NCI-H460 (cell line): ENCODE measurements at places on chromosomes 6 and 20.
A peak's percentile ranks its signal among the peaks of the same experiment; 100 is the strongest.

DNA sequence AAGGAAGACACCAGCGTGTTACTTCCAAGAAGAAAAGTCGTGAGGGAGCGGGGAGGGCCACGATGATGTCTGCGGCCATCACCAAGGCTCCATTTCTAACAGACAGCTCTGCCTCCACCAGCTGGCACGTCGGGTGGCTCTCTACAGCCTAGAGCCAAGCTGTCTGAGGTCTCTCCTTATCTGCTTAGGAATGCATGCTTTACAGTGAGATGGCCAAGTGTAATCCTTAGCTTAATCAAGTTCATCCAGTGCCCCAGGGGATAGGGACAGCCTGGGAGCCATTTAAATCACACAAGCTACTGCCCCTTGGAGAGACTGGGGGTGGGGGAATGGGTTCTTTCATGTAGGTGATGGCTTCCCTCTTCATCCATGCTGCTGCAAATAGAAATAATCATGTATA, 213.8 kb upstream of the CST7 start:
- no peak for DNase-seq

DNA sequence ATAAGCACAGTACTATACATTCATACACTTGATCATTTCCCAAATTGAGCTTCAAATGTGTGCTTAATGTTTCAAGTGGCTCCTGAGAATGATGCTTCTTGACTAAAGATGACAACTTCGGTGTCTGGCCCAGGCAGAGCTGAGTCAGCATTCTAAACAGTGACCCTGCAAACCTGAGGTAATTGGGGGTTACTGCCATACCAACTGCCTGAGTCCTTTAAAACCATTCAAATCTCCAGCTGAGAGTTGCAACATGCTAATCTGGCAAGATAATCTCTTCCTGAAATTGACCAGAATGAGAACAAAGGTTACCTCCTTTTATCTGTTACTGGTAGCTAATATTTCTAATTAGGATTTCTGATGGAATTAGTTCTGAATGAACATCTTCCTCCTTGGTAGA, 8.2 kb downstream of the BACH2 start:
- no peak for DNase-seq

GRCh38 chr6:13491538-13491937, 4.1 kb upstream of the GFOD1 start:
- no peak for DNase-seq

- DNase-seq: no peak
These were observed 19.8 kb downstream of the COL20A1 start for GRCh38 chr20:63312690-63313348.

GRCh38 chr20:62782893-62783278, 13.4 kb upstream of the MRGBP start:
- no peak for DNase-seq

DNA sequence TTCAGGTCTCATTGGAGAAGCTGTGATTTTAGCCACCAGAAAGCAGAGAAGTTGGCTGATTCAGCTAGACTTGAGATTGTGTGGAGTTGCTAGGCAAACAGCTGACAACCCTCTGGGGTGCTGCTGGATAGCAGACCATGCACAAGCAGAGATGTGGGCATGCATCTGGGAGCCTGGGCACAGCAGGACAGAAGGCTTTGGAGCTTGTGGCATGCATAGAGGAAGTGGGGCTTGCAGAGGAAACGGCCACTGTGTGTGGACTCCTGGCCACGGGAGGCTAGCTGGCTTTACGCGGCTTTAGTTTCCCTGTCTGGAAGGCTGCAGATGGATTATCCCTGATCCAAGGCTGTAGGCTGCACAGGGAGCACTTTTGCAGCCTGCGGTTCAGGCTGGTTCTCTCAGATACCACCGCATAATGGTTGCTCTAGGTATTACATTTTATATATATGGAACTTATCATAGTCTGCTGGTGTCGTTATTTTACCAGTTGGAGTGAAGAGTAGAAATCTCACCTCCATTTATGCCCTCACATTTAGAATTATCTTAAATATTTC, 10.4 kb downstream of the ZNF831 start:
- no peak for DNase-seq

DNA sequence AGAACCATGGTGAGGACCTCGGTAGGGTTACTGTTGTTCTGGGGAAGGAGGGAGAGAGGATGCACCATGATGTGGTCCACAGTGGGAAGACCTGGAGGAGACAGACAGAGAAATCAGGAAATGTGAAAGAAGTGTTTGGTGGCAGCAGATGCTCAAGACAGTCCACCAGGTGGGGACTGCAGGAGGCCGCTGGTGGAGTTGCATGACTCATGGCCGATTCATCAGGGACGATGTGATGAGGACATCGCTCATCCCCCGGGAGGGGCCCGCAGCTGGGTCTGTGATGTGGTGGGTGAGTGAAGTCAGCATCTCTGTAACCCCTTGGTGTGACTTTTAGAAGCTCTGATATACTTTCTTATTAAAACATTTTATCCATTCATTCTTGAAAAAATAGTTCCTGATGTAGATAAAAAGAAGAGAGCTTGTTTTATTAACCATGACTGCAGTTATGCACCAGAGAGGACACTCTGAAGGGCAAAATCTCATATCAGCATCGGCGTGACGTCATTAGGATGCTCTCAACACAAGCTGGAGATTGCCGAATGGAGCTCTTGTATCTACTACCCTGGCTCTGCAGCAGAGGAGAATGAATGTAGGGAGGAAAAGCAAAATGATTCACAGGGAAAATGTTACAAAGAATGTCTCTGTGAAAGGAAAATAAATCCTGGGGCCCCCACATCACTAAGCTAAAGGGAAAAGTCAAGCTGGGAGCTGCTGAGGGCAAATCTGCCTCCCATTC, 71.2 kb downstream of the RAMACL start:
- DNase-seq: peak; percentile 37

DNA sequence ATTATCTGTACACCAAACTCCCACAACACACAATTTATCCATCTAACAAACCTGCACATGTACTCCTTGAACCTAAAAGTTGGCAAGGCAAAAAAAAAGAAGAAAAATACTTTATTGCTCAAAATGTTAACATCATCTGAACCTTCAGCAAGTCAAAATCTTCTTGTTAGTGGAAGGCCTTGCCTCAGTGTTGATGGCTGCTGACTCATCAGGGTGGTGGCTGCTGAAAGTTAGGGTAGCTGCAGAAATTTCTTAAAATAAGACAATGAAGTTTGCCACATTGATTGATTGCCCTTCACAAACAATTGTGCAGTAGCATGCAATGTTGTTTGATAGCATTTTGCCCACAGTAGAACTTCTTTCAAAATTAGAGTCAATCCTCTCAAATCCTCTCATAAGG, 2.7 kb upstream of the WFDC11 start:
- DNase-seq: no peak

- DNase-seq: no peak
These were observed 37.0 kb downstream of the SHLD1 start for GRCh38 chr20:5786930-5787795.

- DNase-seq: no peak
These were observed 23.5 kb downstream of the MAPK14 start for GRCh38 chr6:36050947-36051710.

DNA sequence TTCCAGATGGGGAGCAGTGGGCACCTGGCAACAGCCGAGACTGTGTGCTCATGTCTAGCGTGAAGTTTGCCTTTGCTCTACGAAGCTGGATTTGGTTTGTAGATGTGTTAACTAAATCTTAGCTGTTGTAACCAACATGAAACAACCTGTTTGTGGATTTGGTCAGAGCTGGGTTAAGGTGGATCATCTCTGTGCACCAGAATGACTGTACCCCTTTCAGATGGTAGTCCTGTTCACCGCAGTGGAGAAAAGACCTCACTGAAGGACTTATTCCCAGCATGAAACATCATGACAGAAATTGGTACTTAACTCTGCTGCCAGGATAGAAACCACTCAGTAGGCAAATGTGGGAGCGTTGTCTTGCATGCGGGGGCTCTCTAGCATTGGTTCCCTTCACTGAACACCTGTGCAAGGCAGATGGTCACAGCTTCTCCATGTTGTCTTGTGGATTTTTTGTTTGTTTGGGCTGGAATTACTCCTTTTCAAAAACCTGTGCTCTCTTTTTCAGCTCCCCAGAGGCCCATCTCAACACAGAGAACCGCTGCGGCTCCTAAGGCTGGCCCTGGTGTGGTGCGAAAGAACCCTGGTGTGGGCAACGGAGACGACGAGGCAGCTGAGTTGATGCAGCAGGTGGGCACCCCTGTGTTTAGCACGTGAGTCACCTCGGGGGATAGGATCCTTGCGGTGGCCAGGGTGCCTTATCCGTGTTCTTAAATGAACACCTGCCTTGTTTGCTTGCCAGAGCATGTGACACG, 19.3 kb upstream of the EFCAB8 start:
- no peak for DNase-seq

DNA sequence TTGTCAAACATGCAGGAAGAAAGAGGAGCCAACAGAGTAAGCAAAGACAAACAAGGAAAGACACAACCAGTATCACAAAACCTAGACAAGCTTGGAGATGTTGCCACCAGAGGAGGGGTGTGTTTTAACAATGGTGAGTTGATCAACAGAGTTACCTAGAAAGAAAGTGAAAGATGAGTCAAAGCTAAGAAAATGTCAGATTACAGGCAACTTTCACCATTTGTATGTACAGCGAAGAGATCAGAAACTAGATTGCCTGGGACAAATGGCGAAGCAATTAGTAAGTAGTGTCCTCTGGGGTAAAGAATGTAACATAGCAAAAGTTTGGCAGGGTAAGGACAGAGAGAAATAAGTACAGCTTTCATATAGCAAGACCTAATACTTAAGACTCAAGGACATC, 51.6 kb upstream of the POU3F2 start:
- DNase-seq: no peak

DNA sequence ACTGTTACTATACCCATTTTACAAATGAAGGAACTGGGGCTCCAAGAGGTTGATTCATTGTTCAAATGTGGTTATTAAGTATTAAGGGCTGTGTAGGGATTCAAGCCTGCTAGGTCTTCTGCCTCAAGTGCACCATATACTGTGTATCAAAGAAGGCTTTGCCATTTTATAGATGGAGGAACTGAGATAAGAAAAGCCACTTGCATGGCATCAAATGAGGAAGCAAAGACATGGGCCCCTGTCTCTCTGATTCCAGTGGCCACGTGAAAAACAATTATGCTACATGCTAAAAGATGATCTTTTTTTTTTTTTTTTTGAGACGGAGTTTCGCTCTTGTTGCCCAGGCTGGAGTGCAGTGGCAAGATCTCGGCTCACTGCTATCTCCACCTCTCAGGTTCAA, 67.0 kb downstream of the TMEM200A start:
- no peak for DNase-seq

DNA sequence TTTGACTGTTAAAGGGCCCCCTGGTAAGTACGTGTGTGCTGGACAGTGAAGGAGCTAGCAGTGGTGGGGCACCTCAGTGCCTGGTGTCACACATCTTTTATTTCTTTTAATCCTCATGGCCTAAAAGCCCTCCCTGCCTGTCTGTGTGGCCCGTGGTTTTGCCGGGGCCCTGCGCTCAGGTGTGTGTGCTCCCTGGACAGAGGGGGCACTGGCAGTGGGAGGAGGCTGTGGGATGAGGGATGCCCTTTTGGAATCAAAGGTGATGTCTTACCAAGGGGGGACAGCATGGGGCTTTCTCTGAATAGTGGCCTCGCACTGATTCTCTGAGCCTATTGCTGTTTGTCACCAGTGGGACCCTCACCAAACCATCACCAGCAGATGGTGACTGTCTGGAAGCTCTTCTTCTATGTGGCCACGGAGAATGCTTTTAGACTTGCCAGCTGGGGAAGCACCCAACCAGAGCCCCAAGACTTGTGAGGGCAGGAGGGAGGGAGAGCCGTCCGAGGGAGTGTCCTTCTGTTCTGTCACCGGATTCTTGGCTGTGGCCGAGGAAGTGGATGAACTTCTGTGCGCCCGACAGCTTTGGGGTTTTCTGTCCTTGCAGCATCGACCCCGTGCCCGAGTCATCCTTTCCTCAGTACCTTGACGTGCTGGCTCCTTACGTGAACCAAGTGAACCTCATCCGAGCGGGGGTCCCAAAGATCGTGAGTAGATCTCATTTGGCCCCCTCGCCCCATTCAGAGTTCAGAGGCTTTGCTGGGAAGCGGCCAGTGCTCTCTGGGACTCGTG, 18.1 kb downstream of the PNLDC1 start:
- no peak for DNase-seq

GRCh38 chr6:136766274-136766673, 26.0 kb downstream of the MAP3K5 start:
- DNase-seq: no peak

GRCh38 chr6:106124437-106125430, 38.6 kb downstream of the PRDM1 start:
- DNase-seq: no peak

GRCh38 chr6:130865793-130866192, 38.6 kb downstream of the SMLR1 start:
- no peak for DNase-seq

DNA sequence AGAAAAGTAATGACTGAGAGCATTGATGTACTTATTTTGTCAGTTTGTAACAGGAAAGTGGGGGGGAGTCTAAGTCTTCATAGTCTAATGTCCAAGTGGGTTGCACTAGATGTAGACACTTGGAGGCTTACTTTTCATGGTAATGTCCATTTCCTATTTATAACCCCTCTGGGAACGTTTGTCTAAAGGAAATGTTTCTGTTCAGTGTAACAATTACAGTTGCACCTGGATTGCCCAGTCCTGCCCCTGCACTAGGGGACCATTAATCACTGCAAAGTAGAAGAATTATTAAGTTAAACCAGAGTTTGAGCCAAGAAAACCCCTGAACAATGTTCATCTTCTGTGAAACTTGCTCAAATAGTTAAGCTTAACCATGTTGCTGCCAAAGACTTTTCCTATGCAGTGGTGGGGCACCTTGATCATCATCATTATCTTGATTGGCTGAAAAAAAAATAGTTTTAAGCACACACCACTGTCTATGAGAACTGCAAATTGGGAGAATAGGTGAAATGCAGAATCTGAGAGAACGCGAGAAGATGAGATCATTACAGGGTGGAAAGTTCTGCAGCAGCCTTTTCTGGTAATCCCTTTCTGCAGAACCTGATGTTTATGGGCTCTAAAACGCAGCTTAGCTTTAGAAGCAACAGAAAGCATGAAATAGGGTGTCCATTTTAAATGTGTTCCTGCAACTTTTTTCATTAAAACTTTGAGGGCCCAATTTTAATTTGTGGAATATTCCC, 106.0 kb downstream of the ZNF217 start:
- no peak for DNase-seq

GRCh38 chr6:132058975-132059374, 107.8 kb upstream of the CCN2 start:
- no peak for DNase-seq

- DNase-seq: no peak
These were observed 53.1 kb upstream of the TMEM170B start for GRCh38 chr6:11484441-11484840.

- DNase-seq: no peak
These were observed 18.2 kb downstream of the MAP7 start for GRCh38 chr6:136532030-136532429.

GRCh38 chr20:2822073-2822472, 5.9 kb downstream of the TMEM239 start:
- DNase-seq: no peak

GRCh38 chr6:89290401-89291155, 24.5 kb downstream of the GABRR2 start:
- DNase-seq: no peak

- no peak for DNase-seq
These were observed 1.3 kb upstream of the PGC start for GRCh38 chr6:41748542-41748941.
